Cortex of kidney (tissue), 1 donor: ENCODE measurements at places on chromosomes 13 and 19.

DNA sequence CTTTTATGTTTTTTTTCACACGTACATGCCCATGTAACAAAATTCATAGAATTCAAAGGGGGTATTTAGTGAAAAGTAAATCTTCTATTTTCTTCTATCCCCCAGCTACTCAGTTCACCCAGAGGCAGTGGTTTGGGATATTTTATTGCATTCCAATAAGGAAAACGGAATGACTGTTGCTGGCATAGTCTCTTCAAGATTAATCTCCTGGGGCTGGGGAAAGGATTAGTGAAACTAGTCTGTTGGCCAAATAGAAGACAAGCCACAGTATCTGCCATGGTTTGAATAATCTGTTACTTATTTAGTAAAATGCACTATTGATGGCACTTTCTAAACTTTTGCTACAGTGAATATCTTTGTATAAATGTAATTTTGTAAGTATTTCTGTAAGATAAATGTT lies 122.0 kb downstream of the NDFIP2 start:
- DNase-seq, result no peak

GRCh38 chr19:17873786-17874757 lies 2.3 kb downstream of the SLC5A5 start:
- no peak for DNase-seq

DNA sequence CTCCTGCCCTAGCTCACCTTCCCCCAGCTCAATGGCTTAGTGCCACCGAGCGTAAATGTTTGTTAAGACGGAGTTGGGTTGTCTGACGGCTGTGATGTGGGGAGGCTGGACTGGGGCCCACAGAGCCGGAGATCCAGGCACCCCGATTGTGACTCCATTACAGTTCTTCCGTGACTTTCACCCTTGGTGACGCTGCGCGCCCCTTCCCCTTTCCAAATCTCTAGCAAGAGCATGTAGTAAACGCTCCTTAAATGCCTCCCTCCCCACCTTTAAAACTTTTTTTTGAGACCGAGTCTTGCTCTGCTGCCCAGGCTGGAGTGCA lies 829 bp downstream of the REEP6 start:
- DNase-seq, result no peak

DNA sequence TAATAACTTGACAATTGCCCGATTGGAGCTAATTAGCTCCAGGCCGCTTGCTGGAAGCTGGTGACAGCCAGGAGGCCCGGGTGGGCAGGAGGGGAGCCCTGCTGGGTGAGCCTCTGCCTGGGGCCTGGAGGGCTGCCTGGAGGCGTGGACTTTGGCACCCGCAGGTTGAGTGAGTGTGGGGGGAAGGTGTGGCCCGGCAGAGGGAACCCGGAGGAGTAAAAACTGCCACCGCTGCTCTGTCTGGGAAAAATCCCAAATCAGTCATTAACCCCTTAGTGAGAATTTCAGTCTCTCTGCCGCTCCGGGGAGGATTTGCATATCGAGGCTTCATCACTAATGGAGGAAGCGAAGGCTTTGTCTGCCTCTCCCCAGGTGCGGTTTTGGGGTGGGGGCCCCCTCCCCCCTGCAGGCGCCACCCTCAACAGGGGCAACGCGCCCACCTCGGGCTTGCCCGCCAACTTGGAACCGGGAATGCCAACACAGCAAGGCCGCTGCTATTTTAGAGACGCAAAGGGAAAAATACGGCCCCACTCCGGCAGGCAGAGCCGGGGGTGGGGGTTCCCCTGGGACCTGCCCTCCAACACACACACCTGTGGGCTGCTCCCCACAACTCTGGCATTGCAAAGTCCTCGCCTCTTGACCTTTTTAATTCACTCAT lies 6.2 kb downstream of the EFNA2 start:
- DNase-seq, result no peak

DNA sequence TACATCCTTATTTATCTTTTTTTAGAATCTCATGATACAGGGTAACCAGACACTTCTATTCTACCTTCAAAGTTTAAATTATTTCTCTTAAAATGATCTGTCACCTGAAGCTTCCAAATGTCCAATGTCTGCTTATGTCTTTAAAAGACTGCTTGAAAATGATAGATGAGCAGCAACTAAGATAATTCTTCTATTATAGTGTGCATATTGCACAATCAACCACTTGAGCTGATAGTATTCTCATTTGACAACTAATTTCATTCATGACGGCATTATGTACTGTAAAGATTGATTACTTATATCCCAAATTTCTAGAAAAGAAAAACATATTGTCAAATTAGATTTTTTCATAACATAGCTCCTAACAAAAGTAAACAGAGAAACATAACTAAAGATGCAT lies 1478.2 kb upstream of the MIR17HG start:
- DNase-seq, result no peak

- DNase-seq, result no peak
Observed at GRCh38 chr13:99659226-99659625, 158.0 kb downstream of the TM9SF2 start.

DNA sequence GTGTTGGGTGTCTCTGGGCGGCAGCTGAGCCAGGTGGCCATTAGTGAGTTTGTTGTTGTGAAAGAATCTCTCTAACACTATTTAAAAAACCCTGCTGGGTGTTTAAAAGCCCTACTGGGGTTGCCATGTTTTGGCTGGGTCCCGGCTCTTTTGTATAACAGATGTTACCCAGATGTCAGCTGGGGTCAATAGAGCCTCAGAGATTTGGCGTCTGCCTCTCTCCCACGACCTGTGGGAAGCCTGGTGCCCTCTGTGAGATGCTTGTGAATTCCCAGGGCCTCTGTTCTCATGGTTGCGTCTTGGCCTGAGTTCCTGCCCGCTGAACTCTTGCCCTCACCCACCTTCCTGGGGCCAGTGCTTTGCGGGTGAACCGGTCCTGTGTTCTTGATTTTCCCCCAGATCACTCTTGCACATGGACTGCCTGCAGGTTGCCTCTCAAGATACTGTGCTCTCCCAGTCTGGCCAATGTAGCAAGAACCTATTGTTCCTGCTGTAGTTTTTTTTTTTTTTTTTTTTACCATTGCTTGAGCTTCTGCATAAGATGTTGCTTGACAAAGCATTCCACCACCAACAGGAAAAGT lies 9.5 kb downstream of the NFILZ start:
- no peak for DNase-seq

GRCh38 chr13:95387733-95388207 lies 86.5 kb upstream of the ABCC4 start:
- no peak for DNase-seq

GRCh38 chr19:10112895-10113591 lies 1.6 kb downstream of the P2RY11 start:
- DNase-seq, result no peak

- no peak for DNase-seq
Observed at GRCh38 chr19:17557466-17557865, 2.0 kb downstream of the COLGALT1 start.

GRCh38 chr13:65965501-65965900 lies 1264.6 kb downstream of the PCDH9 start:
- no peak for DNase-seq

DNA sequence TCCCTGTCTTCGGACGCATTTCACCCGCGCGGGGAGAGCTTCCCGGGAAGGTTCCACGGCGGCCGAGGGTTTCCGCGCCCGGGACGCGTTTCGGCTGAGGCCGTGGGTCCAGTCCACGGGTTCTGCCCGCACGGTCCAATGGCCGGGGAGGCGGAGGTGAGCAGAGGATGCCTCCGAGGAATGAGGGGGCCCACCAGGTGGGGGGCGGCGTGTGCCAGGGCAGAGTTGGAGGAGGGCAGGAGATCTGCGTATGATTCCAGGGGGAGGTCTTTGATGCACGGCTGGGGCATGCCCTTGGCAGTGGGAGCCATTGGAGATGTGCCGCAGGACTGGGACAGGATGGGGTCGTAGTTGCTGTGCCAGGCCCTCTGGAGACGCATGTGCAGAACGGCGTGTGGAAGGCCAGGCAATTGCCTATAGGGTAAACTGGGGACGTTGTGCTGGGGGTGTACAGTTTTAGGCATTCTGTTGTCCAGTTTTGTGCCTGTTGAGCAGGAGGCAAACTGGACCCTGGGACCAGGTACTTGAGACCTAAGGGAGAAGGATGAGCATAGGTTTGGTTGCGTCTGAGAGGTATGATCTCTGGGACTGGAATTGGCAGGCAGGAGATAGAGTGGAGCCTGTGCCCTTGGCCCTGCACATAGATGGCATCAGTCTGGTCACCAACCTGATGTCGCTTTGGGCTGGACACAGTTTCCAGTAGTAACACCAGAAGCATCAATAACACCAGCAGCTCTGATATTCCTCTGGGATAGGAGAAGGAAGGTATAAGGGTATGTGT lies 751 bp downstream of the ZNF584 start:
- no peak for DNase-seq

DNA sequence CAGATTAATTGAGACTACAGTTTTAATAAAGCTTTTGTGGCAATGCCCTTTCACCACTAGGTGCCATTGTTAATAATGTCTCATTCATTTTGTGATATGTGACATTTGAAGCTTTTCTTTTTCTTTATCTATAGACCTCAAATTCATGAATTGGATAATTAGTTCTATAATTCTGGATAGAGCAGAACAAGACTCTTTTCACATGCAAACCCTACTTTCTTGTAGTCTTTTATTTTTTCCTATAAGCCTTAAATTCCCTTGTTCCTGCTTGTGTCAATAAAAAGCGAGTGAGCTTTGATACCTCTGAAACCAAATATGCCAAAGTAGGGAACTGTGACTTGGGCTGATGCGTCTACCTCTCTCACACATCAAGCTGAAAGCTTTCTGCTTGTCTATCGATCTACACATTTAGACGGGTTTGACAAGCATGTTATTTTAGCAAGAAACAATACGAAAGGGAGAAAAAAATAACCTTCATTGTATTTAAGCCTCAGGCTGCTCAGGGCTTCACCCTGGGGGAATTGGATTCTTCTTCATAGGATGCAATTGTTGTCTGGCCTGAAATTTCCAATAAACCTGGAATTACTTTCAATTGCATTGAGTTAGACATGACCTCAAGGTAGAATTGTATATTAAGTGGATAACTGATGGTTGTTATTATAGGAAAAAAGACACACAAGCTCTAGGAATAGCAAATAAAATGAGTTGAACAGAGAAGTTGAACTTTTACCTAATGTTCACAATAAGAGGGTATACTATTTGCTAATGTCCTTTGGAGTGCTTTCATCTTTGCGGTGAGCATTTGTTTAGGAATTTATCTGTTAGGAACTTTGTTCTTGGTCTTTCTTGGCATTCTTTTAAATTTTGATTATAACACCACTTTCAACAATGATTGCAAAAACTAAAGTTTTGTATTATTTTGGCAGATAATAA lies 1150.2 kb upstream of the PCDH9 start:
- no peak for DNase-seq

- DNase-seq, result no peak
Observed at GRCh38 chr13:49124693-49125304, 95.3 kb upstream of the MLNR start.

DNA sequence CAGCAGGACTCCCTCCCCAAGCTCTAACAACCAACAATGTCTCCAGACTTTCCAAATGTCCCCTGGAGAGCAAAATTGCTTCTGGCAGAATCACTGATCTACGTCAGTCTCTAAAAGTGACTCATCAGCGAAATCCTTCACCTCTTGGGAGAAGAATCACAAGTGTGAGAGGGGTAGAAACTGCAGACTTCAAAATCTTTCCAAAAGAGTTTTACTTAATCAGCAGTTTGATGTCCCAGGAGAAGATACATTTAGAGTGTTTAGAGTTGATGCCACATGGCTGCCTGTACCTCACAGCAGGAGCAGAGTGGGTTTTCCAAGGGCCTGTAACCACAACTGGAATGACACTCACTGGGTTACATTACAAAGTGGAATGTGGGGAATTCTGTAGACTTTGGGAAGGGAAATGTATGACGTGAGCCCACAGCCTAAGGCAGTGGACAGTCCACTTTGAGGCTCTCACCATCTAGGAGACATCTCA lies 6.2 kb upstream of the CEACAM5 start:
- no peak for DNase-seq

DNA sequence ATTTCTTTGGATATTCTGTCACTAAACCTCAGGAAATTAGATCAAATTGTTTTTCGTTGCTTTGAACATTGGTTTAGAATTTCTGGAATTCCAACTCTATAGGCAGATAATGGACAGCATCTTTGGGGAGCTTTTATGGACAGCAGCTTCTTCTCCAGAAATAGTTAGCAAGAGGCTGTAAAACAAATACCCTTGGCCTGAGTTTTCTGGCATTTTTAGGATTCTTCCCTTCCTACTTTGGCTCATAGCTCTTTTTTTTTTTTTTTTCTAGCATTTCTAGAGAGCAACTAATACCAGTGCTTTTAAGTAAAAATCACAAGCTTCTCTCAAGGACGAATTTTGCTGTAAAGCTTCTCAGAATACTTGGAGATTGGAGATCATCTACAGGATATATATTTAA lies 169.8 kb upstream of the SPRY2 start:
- no peak for DNase-seq
